IMR-90 (cell line): ENCODE measurements at places on chromosomes 6 and 20. TPM values are rescaled to one million over a fixed set of nuclear protein-coding genes. Genes with fewer than 3 reads are reported as not detected.

- no peak for DNase-seq
Observed at GRCh38 chr6:25035512-25036435, 100.0 kb upstream of the RIPOR2 start.

GRCh38 chr6:73079978-73080377 lies 145.3 kb downstream of the KHDC1L start:
- DNase-seq, result peak; percentile 43

RAB23 gene
- 13.3 and 28.9 TPM in 2 replicates for total RNA-seq

RAET1L gene
- total RNA-seq, result not detected in 2 replicates

DNA sequence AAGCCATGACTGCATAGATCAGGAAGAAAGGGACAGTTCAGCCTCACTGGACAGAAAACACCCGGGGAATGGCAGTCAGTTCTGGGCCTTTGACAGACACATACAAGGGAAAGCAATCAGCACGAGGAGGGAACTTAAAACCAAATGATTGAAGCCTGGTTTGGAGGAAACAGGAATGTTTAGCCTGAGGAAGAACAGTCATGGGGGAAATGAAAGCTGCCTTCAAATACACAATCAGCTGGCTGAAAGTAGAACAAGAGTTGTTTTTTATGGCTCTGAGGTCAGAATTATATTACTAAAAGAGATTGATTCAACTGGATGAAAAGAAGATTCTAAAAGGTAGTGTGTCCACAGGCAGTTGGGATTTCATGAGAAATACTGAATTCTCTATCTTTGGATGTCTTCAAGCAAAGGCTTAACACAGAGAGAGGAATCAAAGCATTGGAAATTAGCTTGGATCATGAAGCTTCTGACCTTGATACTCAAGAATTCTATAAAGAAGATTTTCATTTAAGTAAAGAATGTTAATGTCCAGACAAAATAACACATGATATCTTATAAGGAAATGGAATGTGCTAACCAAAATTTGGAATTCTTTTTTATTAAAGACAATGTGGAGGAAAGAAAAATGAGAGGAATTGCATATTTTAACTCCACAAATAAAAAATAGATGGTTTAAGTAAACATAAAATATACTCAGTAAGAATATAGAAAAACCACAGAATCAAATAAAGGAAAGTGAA lies 216.6 kb downstream of the IBTK start:
- no peak for DNase-seq

GRIK2 gene
- total RNA-seq, result 15.2 and 15.8 TPM in 2 replicates

GRCh38 chr6:87763276-87763675 lies 61.2 kb upstream of the AKIRIN2 start:
- DNase-seq, result no peak

ARMH2 gene
- not detected in 2 replicates for total RNA-seq

- peak; percentile 89 for DNase-seq
Observed at GRCh38 chr6:17120019-17120418, 18.2 kb downstream of the STMND1 start.

KLC4 gene
- 9.7 and 10.9 TPM in 2 replicates for total RNA-seq

DNA sequence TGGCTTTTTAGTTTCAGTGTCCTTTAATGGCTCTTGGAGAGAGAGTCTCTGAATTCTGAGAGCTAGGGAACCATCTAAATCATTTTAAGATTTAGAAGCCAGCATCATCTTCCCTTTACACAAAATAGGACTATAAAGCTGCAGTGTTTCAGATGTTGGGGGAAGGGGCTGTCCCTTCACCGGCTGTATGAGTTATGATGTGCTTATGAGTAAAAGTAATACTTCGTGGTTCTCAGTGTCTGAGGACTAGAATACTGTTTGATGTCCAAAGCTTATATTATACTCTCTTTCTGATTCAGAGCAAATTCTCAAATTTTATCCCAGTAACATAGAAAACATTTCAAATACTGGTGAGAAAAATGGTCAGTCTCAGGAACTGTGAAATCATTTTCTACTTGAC lies 63.5 kb upstream of the FAM8A1 start:
- no peak for DNase-seq

CALHM5 gene
- total RNA-seq, result 10.6 and 10.8 TPM in 2 replicates

ATP6V1G2 gene
- total RNA-seq, result 1.4 and 3.1 TPM in 2 replicates

MUC22 gene
- not detected in 2 replicates for total RNA-seq

DNA sequence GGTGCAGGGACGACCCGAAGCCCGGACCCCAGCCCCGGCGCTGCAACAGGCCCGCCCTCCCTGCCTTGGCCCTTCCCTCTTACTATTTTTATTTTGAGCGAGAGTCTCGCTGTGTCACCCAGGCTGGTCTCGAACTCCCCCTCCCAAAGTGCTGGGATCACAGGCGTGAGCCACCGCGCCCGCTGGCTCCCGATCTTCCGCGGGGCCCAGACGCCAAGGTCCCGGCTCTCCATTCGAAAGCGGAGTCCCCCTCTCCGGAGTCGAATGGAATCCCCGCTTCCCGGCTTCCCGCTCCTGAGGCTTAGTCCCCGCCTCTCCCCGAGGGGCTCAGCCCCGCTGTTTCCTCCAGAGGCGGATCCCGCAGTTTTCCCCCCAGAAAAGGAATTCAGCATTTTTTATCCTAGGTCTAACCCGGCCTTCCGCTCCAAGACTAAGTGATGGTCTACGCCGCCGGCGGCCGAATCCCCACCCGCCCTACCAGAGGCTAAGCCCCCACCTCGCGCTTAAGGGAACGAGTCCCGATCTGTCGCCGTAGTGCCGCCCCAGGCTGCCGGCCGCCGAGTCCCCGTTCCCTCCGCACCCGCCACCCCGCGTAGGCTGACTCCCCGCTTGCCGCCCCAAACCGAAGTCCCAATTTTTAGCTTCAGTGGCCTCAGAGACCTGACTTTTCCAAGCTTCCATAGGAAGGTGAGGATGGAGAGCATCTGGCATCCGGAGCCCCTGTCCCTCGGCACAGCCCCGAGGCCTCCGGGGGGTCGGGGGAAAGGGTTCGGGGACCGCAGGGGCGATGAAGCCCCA lies 11.5 kb upstream of the TMC2 start:
- DNase-seq, result peak; percentile 43

- DNase-seq, result no peak
Observed at GRCh38 chr20:10228330-10228729, 9.7 kb downstream of the SNAP25 start.

- no peak for DNase-seq
Observed at GRCh38 chr6:120779441-120779840, 554.8 kb downstream of the TBC1D32 start.

DNA sequence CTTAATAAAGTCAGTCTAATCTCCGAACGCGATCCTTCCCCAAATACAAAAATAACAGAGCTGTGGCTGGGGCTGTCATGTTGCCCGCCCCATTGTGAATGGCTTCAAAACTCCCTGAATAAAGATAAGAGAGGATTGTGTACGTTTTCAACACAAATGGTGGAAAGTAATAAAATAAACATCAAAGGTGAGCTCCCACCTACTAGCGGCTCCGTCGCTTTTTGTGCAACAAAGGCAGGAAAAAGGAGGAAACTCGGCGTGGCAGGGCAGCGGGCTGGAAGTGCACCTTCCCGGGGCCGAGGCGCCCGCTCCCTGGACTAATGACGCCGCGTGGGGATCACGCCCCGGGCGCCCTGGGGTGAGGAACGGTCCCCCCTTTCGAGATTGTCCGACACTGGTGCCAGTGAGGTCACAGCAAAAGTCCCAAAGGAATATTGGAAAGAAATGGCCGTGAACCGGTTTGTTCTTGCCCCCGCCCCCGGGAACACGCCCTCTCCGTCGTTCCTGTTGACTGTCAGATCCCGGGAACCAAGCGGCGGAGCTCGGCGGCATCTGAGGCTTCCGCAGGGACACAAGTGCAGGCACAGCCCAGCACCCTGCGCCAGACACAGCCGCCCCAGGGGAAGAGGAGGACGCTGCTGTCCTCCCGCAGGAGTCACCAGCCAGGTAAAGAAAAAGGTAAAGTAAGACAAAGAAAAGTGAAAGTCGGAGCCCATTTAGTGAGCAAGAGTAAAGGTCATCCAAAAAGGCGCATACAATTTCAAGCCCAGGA lies 1.1 kb upstream of the FOXQ1 start:
- DNase-seq, result no peak

NKX2-2 gene
- total RNA-seq, result not detected in 2 replicates

- no peak for DNase-seq
Observed at GRCh38 chr20:25465243-25466135, 58.0 kb downstream of the GINS1 start.

DNA sequence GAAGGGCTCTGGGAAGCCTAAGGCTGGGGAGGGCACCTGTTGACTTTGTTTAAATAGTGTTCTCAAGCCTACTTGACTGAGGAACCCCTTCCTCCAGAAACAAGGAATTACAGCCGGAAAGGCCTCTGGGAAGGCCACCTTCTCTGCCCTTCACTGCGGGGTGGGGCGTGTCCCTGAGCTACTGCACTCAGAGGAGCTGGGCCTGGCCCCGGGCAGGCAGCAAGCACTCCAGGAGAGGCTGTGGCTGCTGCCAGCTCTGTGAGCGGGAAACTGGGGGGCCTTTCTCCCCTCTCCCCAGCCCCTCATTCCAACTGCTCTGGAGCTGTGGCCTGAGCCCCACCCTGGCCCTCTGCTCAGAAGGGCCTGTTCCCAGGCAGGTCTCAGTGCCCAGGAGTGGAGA lies 4.0 kb upstream of the OSBPL2 start:
- DNase-seq, result no peak

- peak; percentile 28 for DNase-seq
Observed at GRCh38 chr6:166556336-166556735, 30.1 kb downstream of the RAMACL start.

DNA sequence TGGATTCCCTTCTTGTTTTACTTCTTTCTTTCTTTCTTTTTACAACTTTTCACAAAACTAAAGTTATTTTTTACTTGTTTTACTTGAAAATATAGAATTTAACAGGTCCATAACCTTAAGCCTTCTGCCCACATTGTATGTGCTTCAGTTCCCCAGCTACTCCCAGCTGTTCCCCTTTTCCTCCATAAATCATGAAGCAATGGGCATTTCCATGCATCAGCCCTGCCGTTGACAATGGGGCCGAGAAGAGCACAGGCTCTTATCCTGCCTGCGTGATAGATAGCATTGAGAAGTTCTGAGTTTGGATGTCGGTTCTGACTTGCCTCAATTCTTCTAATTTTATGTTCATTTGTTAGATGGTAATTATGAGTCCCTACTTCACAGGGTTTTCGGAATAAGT lies 583.8 kb downstream of the CDH26 start:
- DNase-seq, result no peak

GRCh38 chr6:64505312-64505711 lies 869.7 kb downstream of the PHF3 start:
- no peak for DNase-seq

DNA sequence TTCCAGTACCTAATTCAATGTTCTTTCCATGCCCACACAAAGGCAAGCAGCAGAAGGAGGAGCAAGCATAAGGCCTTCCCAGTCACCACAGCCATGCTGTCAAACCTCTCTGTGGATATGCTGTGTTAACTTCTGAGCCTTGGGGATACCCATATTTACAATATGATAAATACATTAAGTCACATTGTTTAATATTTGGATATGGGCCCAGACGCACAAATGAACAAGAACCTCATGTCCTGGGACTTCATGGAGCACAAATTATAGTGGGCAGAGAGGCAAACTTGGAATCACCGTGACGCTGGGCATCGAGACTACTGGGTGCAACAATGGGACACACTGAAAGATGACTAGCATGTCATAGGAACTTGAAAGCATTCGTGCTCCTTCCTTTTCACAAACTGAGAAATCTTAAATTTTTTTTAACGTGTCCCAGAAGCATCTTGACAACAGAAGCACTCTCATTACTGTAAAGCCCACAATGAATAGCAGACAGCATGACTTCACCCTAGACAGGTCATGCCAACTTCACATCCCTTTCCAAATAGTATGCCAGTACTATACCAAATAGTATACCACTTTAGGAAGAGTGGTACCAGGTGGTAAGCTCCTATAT lies 16.0 kb downstream of the SOD2 start:
- DNase-seq, result peak; percentile 46

DNA sequence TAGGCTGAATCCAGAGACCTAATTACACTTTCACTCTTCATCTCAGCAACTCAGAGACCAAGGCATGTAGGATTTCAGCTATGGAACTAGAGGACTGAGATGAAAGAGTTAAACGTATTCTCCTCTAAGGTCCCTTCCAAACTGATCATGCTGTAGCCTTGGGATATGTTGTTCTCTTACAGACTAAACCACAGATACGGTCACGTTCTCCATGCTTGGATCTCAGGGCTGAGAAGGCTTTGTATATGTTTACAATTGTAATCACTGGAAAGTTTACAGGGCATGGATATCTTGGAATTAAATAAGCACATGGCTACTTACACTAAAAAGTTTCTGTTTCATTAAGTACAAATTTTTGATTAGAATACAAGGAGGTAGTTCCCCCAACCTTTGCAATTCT lies 50.1 kb downstream of the PKIB start:
- no peak for DNase-seq

GRCh38 chr6:163646866-163647265 lies 232.3 kb downstream of the QKI start:
- no peak for DNase-seq

DNA sequence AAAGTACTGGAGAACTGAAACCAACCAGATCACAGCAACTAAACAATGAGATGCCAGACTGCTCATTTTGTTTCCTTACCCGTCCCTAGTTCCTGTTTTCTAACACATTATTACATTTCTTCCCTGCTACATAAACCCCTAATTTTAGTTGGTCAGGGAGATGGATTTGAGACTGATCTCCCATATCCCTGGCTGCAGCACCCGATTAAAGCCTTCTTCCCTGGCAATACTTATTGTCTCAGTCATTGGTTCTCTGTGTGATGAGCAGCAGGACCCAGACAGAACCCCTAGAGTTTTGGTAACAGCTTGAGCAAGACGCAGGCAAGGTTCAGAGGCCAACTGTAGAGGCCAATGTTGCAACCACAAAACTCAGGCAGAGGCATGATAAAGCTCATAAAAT lies 28.3 kb upstream of the HACE1 start:
- no peak for DNase-seq

HLA-DMB gene
- total RNA-seq, result 0.18 and 0.28 TPM in 2 replicates

- no peak for DNase-seq
Observed at GRCh38 chr20:22062874-22063273, 357.4 kb downstream of the PAX1 start.

DNA sequence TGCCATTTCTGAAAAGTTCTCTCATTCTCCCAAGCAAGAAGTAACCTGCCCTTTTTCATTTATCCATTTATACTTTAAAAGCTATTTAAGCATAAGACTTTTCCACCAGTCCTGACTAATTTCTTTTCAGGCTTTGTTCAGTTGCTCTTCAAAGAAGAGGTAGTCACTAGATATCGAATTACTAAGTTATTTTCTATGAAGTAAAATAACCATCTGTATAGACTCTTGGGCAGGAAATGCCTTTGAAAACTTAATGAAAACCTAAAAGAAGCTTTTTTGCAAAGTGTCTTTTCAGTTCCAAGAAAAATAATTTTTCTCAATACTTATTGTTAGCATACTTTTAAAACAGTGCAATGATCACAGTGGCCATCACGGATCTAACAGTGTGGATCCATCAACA lies 31.3 kb upstream of the LAMP5 start:
- peak; percentile 35 for DNase-seq
